ENCODE measurements at places on chromosomes 11 and 22.

DNA sequence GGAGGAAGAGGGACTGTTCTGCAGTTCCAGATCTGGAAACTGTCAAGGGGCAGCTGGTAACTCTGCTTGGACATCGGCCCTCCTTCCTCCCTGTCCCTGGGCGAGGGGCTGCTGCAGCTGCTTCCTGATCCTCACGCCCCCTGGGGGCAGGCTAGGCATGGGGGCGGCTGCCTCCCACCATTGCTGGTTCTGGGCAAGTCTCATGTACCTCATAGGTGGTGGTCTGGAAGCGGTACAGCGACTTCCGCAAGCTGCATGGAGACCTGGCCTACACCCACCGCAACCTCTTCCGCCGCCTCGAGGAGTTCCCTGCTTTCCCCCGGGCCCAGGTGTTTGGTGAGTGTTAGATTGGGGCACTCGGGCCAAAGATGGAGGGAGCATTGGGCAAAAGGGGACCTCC lies 5.0 kb downstream of the SNX15 start:
- DNase-seq, result no peak

GRCh38 chr11:122046846-122047245 lies 69.2 kb downstream of the BLID start:
- no peak for DNase-seq

DNA sequence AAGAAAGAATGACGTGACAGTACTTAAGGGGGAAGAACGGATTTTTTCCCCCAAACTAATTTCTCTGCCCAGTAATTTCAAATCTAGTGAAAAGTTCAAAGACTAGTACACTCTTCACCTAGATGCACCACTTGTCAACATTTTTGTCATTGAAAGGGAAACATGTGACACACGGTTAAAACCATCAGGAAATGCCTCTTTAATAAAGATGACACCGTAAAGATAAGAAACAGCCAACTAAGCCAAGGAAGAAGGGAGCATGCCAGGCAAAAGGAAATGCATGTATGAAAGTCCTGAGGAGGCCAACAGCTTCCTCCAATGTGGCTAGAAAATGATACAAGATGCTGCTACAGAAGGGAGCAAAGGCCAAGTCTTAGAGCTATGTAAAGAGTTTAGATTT lies 49.4 kb downstream of the RSF1 start:
- DNase-seq, result no peak

DNA sequence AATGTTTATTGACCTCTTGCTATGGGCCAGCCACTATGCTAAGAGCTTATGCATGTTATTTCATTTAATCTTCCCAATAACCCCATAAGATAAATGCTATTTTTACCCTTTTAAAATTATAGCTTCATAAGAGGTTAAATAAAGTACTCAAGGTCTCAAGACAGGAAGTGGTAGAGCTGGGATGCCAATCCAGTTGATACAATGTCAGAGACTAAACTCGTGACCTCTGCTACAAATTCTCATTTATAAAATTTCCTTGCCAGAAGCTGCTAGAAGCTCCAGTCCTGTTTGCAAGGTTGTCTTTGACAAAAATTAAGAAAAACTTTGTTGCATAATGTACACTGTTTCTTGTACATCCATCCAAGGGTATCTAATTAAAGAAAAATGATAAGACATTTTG lies 265.9 kb upstream of the MPPED2 start:
- DNase-seq, result no peak

- DNase-seq, result no peak
These were observed 105.8 kb upstream of the ARHGAP42 start for GRCh38 chr11:100581318-100581717.

- DNase-seq, result no peak
These were observed 7.1 kb downstream of the PNPLA5 start for GRCh38 chr22:43884600-43885318.

DNA sequence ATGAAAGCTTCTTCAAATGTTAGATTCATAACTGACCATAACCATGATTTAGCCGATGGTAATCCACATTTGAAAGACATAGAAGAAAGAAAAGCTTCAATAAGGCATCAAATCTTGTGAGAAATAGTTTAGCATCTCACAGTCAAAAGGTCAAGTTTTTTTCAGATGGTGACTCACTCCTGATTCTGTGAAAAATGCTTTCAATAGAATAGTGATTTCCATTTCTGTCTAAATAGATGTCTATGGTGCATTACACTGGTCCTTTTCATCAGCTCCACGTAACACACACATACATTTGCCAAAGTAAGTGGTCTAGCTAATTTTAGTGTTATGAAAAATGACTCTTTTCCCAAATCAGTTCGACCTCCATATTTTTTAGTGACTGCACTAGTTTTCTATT lies 139.2 kb downstream of the LRRC4C start:
- DNase-seq, result no peak

- no peak for DNase-seq
These were observed 117.2 kb downstream of the GGTLC2 start for GRCh38 chr22:22761606-22761962.

GRCh38 chr11:13826505-13827278 lies 135.8 kb upstream of the SPON1 start:
- no peak for DNase-seq

DNA sequence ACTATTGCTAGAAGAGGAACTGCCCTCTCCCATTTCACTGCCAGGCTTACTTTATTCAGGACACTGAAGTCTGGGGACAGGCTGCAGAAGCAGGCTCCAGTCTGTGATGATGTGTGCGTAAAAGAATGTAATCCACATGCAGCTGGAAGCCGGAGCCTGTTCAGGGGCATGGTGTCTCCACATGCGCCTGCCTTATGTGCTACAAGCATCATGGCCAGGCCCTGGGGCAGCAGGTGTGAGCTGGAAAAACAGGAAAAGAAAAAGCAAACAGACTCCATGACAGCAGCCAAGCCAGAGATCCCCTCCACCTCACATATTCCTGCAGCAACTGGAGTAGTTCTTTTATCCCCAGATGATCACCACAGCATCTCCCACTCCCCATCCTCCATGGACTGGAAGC lies 33.4 kb downstream of the ARFGAP2 start:
- DNase-seq, result peak; percentile 76
